Forelimb muscle (tissue), 1 donor: ENCODE measurements at places on chromosomes 7 and 10. TPM values are rescaled to one million over a fixed set of nuclear protein-coding genes. Genes with fewer than 3 reads are reported as not detected.

DNA sequence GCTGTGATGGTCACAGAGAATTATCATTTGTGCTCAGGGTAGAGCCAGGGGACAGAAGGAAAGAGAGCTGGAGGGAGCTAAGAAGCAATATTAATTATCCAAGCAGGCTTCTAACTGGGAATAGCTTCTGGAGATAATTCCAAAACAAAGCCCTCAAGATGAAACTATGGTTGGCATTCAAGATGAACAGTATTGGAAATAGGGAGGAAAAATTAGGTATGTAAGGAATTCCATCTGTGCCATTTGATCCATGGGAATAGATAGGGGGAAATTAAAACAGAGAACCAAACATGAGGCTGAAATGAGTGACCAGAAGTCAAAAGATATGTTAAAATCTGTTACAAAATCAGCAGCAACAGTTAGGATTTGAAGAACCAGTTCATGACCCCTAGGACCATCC lies 75.3 kb downstream of the NDUFB2 start:
- DNase-seq, result no peak

GRCh38 chr10:125158275-125158600 lies 2.1 kb downstream of the CTBP2 start:
- DNase-seq, result no peak

- no peak for DNase-seq
Measured at GRCh38 chr7:99563650-99564049, 5.2 kb downstream of the ZNF655 start.

GRCh38 chr10:49359349-49360270 lies 36.3 kb downstream of the DRGX start:
- DNase-seq, result no peak

- no peak for DNase-seq
Measured at GRCh38 chr7:27178366-27178765, 4.2 kb upstream of the HOXA10 start.

DNA sequence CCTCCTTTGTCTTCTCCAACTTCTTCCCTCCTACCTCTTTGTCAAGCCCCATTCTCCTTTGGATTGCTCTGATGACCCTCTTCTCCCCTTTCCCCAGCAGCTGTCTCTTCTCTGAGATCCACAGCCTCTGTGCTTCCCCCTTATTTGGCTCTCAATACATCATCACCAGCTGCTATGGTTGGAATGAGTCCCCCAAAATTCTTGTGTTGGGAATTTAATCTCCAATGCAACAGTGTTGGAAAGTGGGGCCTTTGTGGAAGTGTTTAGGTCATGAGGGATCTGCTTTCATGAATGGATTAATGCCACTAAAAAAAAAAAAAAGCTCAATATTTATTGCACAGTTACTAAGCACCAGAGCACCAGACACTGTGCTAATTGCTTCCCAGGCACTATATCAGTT lies 39.2 kb upstream of the FRMD4A start:
- DNase-seq, result peak; percentile 5

DNA sequence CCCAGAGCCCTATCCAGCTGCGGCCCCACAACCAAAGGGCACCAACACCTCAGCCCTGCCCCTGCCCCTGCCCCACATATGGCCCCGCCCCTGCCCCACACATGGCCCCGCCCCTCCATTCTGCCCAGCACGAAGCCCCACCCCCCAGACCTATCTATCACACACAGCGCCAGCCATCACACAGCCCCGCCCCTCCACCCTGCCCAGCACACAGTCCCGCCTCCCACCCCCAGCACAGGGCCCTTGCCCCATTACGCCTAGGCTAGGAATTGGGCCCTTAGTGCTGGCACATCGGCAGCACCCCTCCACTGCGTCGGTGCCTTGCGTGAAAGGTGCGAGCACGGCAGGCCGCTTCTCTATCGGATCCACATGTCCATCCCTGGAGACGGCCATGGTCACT lies 126.8 kb downstream of the MAD1L1 start:
- DNase-seq, result no peak

- no peak for DNase-seq
Measured at GRCh38 chr7:114504586-114504985, 90.0 kb downstream of the FOXP2 start.

- DNase-seq, result no peak
Measured at GRCh38 chr10:13105184-13105583, 5.2 kb downstream of the OPTN start.

DNA sequence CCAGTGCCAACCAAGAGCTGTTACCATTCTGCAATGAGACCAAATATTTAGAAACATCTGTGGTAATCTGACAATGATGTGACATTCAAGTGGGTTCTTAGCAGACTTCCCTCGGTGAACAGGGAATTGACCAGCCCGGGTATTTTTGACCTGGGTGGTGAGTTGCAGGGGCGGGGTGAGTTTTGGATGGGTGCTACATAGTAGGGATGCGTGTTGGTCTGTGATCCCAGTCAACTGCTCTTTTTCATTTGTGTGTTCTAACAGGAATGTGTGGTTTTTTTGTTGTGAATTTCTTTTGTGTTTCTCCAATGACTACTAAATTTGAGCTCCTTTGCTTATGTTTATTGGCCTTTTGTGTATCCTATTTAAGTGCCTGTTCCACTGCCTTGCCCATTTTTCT lies 273.6 kb upstream of the HABP2 start:
- DNase-seq, result no peak

DNA sequence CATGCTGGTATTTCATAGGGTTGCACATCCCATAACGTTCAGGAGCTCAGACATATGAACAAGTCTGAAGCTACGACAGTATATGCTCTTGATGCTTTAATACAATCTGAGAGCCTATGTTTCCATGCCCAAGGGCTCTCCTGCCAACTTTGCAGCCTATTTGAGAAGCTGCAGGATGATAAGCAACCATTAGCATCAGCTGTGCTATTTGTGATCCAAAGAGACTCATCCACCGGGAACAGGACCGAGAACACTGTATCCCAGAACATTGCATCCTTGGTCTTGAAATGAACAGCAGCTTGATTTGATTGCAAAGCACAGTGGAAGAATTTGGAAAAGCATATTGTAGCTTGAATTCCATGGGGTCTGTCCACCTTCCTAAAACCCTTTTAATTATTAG lies 156.2 kb upstream of the PTER start:
- DNase-seq, result no peak

- DNase-seq, result no peak
Measured at GRCh38 chr10:86520871-86521677, 518 bp downstream of the WAPL start.

- DNase-seq, result no peak
Measured at GRCh38 chr10:87915406-87915805, 52.0 kb downstream of the PTEN start.

DNA sequence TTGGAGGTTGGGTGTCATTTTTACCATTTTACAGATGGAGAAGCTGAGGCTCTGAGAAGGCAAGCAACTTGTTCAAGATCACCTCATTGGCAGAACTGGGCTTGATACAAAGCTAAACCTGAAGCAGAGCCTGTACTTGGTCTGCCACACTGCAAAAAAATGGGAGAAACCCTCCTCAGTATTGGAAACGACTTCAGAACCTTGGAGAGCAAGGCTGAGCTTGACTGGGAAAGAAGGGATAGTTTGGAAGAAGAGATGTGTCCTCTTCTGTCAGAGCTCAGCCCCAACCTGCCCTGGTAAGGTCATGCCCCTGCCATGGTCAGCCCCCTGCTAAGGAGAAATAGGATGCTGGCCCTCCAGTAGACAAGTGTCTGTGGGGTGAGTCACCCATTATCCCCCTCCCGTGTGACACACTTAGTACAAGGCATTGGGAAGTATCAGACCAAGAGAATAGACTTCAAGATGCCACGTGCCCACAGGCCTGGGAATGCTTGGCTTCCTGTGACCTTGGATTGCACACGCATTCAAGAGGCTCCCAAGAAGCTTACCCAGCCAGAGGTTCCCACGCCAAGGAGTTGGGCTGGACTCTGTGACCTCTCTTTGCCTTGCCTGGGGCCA lies 56.2 kb upstream of the SMNDC1 start:
- no peak for DNase-seq

- DNase-seq, result no peak
Measured at GRCh38 chr7:3879355-3880075, 578.5 kb downstream of the SDK1 start.

- no peak for DNase-seq
Measured at GRCh38 chr7:125326666-125327255, 397.1 kb upstream of the POT1 start.

DNA sequence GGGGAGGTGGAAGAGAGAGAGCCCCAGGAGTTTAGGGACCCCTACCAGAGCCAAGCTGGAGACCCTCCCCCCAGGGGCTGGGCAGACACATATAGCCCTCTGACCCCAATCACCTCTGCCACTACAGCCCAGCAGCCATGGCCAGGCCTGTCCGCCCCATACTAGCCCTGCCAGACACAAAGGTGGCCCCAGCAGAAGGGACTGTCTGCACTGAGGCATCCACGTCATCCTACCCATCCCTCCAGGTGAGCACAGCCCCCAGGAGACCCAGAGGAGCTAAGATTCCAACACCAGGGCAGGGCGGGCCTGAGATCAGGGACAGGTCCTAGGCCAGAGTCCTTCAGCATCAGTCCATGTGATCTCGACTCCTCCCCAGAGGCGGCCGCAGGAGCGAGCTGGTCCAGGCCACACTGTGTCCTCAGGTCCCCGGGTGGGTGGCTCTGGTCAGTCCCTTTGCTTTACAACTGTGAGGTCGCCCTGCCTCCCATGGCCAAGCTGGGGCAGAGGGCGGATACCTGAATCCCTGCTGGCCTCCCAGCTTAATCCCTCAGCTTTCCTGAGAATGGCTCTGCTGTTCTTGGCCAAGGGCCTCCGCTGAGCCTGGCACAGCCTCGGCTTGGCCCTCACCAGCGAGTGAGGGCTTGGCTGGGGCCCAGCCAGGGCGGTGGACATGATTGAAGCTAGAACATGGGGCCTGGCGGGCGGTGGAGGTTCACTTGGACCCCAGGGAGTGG lies 14.3 kb upstream of the ELN start:
- no peak for DNase-seq

DNA sequence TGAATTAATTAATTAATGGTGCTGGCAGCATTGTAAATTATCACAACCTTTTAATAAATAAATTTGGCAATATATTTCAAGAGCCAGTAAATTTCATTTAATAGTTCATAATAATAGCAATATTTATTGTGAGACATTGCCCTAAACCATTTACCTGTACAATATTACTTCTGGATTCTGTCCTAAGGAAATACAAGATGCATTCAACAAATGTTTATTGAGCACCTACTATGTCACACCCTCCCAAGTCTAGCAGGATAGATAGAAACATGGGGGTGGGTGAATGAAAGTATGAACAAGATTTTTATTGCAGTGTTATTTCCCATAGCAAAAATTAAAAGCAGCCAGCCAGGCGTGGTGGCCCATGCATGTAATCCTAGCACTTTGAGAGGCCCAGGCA lies 4.4 kb upstream of the HERC4 start:
- no peak for DNase-seq

DNA sequence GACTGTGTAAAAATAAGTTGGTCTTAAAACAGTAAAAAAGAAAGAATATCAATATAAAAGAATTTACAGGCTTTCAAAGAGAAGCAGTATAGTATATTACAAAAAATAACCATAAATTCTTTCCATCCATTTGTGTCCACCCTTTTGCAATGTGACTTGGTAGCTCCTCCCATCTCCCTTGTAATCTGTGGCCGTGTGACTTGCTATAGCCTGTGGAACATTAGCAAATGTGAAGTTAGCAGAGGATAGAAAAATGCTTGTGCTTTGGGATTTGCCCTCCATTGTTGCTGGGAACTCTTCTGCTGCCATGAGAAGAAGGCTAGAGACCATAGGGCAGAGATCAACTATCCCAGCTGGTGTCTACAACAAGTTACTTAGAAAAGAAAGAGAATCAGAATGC lies 30.2 kb downstream of the KLHL7 start:
- DNase-seq, result no peak

- DNase-seq, result no peak
Measured at GRCh38 chr7:1679966-1680730, 10.1 kb downstream of the ELFN1 start.

DNA sequence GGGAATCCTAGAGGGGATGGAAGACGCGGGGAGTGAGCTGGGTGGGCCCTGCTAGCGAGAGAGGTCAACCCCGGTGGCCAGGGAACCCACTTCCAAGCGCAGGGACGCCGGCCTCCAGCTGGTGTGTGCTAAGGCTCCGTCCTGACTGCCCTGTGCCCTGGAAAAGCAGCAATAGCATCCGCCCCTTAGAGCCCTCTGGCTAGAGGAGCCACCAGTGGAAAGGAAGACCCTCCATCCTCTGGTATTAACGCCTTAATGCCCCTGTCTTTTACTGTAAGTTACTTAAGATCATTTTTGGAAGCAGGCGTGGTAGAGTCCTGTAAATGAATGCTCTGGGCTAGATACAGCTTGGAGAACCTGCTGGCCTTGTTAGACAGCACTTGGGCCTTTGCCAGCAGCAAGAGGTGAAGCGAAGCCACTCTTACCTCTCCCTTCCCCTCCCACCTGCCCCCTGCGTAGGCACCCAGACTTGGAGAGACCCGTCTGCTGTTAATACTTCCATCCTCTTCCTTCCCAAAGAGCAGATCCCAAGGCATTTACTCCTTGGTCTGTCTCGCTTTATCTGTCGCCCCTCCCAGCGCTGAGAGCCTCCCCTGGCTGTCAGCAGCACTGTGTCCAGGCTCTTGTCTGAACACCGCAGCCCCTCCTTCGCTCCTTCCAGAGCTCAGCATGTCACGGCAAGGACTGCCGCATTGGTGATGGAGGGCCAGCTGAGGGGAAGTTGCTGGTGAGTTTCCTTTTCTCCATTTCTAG lies 4.6 kb downstream of the REPIN1 start:
- no peak for DNase-seq

DNA sequence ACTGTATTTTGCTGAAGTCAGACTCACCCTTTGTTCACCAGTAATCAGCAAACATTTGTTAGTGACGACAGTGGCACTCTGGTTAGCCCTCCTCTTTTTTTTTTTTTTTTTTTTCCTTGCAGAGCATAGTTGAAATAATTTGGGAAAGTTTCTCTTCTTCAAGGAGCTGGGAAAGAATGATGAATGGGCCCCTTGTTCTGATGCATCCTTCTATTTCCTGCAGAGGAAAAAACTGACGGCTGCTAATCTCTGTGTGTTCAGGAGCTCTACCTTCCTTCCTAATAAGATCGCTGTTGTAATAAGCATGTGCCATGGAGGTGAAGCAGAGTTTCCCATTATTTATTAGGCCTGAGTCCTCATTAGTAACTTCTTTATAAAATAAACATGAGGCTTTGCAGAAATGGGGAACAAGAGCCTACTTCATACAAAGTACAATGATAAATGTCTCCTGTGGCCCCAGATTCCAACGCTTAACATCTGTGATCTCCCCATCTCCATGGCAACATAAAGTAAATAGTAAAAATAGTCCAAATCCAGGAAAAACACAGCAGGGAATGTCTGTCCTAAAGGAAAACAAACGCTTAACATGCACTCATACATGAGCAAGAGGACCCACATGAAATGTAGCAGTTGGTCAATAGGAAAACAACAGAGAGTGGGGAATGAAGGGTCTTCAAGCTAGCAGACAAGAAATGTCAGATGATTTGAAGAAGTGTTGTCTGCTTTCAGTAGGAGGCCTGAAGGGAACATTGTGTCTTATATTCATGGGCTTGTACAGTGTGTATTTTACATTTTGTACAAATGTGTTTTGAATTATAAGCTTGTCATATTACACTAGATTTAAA lies 59.1 kb upstream of the CALD1 start:
- peak; percentile 65 for DNase-seq

- no peak for DNase-seq
Measured at GRCh38 chr10:117462424-117462792, 80.1 kb upstream of the EMX2 start.

GRCh38 chr10:26274391-26274790 lies 57.8 kb downstream of the GAD2 start:
- no peak for DNase-seq

PPP1R3C gene
- 161 TPM for polyA plus RNA-seq

GJD4 gene
- 4.2 TPM for polyA plus RNA-seq

GJC3 gene
- polyA plus RNA-seq, result 0.32 TPM

GATA3 gene
- 0.33 TPM for polyA plus RNA-seq

SPDYE1 gene
- 1.6 TPM for polyA plus RNA-seq

SAP25 gene
- 3.5 TPM for polyA plus RNA-seq
